NCI-H187 treated with DMSO at 0.1 percent for 48 hours (cell line): ENCODE measurements at places on chromosomes 5 and 9.

DNA sequence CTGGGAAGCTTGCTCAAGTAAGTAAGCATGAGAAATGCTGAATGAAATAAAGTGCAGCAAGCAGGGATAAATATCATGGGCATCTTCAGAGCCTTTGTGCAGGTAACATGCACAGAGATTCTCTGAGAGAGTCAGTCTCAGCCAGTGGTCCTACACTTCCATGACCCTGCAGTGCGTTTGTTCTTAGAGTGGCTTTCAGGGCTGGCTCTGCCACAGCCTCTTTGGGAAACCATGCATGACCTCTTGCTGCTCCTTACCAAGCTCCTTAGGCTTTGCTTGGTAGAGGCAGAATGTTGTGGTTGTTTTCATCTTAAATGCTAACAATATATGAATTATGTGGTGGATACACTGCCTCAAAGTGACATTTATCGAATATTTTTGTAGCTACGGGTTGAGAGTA, 5.4 kb downstream of the SYK start:
- no peak for DNase-seq

- DNase-seq, result no peak
These were observed 10.8 kb downstream of the ZNF618 start for GRCh38 chr9:113886933-113887332.

GRCh38 chr9:79924836-79925235, 353.1 kb downstream of the TLE4 start:
- DNase-seq, result no peak

GRCh38 chr5:72282878-72283277, 37.2 kb downstream of the MRPS27 start:
- no peak for DNase-seq

- DNase-seq, result no peak
These were observed 81.4 kb downstream of the DENND1A start for GRCh38 chr9:123848447-123849085.

DNA sequence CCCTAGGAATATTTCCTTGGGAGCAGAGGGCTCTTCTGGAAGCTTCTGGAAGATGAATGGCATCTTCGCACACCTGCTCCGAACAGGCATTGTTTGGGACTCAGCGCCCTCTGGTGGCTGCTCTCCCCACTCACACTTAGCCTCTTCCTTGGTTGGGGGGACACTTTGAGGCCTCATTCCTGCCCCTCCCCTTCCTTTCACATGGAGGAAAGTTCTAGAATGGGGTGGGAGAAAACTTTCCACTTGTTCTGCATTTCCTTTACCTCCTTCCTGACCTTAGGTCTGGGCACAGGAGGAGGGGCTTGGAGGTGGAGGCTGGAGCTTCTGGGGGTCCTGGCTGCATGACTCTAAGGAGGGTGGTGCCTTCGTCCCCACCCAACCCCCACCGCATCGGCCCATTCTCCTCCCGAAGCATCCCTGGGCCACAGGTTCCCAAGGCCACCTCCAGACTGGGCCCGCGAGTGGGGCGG, 19.3 kb upstream of the SMIM32 start:
- DNase-seq, result peak; percentile 9

GRCh38 chr5:58787987-58788386, 205.1 kb downstream of the RAB3C start:
- DNase-seq, result no peak

DNA sequence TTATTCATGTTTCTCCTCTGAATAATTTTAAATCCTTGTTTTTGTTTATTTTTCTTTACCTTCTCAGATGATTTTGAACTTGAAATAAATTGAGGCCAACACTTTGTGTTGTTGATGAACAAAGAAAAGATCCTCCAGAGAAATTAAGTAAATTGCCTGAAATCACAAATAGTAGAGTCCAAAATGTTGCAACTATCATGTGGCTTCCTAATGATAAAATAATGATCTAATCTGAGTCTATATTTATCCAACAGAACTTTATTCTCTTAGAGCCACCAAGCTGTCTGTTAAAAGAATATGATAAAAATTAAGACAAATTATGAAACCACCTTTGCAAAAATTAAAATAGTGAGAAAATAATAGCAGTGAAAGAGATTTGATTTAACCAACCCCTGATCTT, 132.2 kb upstream of the SPEF2 start:
- no peak for DNase-seq

DNA sequence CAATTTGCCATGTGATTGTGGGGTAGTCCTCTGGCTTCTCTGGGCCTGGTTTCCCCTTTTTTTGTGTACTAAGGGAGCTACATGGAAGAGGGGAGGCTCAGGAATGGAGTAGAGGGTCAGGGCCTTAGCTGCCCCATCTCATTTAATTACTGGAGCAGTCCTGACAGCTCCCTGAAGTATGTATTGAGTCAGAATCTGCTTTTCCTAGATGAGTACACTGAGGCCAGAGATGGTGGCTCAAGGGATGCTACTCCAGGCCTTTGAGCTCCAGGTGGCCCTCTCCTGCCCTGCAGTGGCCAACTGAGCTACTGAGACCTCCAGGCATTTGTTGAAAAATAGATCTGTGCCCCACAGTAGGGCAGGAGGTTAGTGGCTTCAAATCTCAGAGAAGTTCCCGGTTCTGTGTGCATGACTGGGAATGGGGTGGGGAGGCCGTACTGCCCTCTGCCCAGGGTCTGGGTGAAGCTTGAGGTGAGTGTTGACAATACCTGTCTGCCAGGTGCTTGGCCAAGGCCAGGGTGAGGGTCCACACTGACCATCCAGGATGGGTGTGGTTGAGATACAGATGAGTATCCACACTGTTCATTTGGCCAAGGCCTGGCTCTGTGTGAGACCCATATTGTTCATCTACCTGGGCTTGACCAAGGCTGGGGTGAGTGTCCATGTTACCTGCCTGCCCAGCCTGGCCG, 45.7 kb downstream of the CXXC5 start:
- no peak for DNase-seq

- DNase-seq, result no peak
These were observed 50.0 kb upstream of the ABL1 start for GRCh38 chr9:130785053-130785452.

DNA sequence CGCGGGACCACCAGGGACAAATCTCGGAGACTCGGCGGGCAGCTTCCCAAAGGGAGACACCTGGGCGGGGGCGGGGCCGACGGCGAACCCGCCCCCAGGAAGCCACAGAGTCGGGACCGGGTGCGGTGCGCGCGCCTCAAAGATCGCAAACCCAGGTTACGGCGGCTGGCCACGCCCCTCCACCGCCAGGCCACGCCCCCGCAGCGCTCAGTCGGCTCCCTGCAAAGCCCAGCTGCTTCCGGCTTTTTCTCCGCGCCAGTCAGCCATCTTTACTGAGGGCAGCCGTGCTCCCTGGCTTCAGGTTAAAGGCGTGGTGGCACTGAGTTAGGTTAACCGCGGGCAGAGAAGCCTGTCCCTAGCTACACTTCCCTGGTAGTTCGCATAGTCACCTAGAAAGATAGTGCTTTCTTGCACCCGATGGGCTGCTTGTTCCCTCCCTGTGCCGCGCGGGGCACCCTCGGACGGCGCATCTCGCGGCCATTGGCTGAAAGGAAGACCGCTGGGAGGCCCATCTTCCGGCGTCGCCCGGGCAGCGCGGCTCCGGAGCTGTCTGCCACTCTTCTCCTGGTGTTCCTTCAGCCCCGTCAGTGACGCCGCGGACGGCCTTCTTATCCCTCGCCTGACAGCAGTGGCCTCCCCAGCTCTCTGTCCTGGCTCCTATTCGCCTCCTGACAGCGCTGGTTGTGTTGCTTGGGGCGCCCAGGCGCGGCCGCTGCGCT, at the start of gene TBC1D2:
Gene TBC1D2, minus strand, starts transcription at position 72 of the 719 bp plus-strand sequence. CDS start 108 bp downstream, outside the sequence.
- peak; percentile 61 for DNase-seq
